NCI-H1105 (cell line): ENCODE measurements at places on chromosomes 5 and 9.

- peak; percentile 15 for DNase-seq
These were observed 16.0 kb downstream of the SLC22A5 start for GRCh38 chr5:132385326-132386105.

DNA sequence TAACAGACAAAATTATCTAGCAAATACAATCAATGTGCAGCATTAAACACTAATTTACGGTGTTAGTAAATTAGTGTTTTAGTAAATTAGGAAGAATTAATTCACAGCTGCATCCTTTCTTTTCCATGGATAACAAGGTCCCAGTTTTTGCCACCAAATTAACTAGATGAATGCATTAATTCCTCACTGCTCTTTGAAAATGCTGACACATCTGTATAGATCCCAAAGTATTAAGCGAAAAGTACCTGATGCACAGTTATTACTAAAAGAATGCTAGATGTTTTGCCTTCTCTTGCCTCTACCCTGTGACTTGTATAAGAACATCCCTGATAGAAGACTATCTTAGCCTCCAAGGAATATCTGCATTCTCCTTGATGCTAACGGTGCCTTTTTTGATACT is 612.7 kb upstream of the DMAC1 start:
- DNase-seq = no peak

DNA sequence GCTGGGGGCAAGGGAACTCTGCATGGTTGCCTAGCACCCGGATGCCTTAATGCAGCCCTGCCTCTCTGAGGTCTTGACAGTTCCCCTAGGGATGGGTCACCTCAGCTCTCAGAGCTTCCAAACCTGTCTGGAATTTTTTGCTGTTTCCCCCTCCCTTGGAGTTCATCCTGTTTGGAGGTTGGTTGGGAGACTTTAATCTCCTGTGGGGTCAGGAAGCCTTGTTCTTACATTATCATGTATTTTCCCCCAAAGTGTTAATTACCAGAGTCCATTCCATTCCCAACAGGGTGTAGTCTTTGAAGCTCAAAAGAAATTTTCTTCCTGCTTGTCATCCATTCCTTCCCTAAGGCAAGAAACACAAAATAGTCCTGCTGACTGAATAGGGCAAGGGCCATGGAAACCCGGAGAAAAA is 150.3 kb upstream of the SPRY4 start:
- no peak for DNase-seq

- no peak for DNase-seq
These were observed 15.9 kb downstream of the RLN2 start for GRCh38 chr9:5288591-5288990.

DNA sequence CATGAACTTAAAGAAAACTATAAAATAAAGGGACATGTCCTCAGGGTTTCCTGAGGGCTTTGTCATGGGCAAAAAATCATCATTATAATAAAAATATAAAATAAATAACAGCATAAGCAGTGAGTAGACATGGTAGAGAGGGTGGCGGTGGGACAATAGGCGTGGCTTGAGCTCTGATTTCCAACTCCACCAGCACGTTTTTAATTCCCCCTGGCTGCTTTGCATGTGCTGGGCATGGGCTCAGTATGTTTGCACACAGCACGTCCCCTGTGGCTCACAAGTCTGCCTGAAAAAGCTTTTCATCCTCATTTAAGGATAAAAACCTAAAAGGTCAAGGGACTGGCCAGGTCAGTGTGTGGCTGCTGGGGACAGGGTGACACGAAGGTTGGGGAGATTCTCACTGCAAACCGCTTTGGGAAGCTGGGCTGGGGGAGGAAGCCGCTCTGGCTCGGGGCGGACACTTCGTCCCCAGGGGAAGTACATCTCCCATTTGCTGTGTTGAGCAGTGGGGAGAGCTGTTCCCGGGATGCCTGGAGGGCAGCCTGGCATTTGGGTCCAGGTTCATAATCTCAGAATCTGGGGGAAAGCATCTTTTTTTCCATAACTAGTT is 32.6 kb downstream of the NKX2-5 start:
- DNase-seq = no peak
